ENCODE measurements at places on chromosomes 4 and X.

- no peak for DNase-seq
These were observed 210.6 kb downstream of the CCNG2 start for GRCh38 chr4:77367638-77368037.

- DNase-seq: no peak
These were observed 29.0 kb upstream of the UGT2B4 start for GRCh38 chr4:69524706-69525105.

DNA sequence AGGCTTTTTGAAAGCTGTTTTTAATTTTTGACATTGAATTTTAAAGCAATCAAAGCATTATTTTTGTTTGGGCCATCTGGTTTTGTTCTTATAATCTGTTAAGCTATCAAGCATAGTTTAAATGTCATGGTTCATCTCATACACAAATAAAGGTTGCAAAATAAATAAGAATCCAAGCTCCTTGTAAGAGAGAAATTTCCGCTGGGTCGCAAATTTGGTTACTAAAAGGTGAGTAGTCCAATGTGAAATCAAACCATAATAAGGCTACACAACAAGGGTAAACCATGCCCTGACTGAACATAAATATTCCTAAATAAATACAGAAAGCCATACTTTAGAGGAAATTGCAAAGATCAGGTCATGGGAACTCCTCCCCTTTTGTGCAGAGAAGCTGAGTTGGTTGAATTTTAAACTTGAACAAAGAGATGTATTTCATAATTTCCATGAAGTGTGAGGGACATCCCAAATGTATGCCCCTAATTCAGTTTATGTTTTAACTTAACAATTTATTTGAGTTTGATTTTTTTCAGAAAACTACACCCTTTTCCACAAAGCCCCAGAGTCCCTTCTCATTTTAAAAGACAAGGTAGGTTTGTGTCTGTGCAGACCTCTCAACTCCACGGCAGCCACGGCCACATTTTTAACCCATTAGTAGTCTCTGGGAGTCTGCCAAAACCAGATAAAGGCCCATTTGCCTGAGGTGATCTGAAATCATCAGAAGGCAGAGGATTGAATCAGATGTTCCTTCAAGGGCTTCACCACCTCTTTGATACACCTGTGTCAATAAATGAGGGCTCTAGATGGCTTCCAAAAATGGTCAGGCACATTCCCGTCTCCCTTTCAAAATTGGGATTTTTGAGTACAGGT lies 85.2 kb downstream of the PLAC1 start:
- no peak for DNase-seq

- DNase-seq: no peak
These were observed 41.8 kb downstream of the GPC4 start for GRCh38 chrX:133373386-133374079.

DNA sequence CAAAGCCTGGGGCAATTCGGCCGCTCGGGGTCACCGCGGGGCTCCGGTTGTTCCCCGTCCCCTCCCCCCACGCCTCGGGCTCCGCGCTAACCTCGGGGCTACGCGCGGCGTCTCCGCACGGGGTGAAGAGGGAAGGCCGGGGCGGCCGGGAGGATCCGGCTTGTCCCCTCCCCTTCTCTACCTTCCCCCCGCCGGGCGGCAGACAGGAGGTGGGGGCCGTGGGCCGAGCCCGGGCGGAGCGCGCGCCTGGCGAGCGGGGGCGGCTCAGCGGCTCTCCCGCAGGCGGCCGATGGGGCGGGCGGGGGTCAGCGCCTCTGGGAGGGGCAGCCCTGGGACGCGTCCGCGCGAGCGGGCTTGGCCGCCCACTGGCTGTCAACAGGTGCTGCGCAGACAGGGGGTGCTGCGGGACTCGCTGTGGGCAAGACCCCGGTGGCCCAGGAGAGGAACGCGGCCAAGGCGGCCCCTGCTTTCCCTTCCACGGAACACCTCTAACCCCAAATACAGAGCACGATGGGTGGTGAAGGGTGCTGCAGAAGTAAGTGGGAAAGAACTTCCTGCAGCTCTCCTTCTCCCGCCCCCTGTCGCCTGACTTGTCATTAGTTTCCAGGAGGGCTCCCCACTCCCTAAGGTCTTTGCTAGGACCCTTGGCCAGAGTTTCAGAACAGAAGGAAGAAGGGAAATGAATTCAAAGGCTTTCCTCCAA lies at the start of gene PDGFC:
PDGFC (minus strand) TSS at position 124 of the 703 bp plus-strand sequence. CDS start 896 bp downstream, outside the sequence.
- no peak for DNase-seq

GRCh38 chrX:104105330-104106262 lies 6.7 kb upstream of the ZCCHC18 start:
- no peak for DNase-seq

DNA sequence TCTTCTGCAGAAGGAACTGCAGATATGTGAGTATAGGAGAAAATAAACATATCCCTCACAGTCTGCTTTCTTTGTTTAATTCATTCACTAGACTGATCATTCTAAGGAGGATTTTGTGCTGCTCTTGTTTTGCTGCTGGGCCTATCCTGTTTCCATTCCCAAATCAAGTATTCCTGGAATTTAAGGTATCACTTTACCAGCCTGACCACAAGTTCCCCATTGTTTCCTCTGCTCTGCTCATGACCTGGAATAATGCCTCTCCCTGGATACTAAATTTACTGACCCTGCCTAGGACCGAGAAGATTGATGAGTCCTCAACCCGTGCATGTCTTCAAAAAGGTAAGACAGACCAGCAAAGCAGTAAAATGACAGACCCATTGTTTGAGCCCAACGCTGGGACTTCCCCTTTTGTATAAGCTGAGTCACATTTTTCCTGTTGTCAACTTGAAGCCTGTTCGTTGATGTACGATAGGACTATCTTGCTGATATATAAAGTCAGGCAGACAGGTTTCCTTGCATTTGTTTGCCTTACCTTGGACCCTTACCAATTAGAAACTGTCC lies 85.5 kb upstream of the TET2 start:
- no peak for DNase-seq

DNA sequence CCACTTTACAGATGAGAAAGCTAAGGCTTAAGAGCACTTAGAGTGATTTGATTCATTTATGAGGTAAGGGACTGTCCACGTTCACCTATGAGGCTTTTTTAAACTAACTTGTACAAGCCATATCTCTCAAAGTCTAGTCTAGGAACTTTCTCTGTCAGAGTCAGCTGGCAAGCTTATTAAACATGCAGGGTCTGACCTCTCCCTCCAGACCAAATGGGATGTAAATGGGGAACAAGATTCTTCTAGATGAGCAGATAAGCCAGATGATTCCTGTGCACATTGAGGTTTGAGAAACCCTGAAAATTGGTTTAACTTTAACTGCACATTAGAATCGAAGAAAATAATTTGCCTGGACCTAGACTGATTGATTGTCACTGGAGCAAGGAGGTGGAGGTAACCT lies 160.0 kb upstream of the SPRY1 start:
- no peak for DNase-seq

DNA sequence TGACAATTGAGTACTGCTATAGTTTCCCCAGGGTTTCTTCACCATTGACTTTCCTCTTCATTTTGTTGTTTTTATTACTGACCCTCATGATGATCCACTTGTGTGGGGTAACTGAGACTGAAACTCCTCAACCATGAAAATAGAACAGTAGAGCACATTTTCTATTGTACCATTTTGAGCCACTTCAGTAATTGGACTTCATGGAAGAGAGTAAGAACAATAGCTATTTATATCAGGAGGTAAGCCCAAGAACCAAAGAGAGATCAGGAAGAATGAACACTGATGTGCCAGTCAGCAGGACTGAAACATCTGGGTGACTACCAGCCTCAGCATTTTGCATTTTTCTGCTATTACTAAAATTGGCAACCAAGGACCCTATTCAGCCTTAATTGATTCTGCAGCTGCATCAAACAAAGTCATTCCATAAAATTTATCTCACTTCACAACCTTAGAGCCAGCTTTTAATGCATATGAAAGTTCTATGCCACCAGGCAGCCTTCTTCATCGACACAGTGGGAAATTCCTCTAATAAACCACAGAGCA lies 151.4 kb downstream of the BANK1 start:
- DNase-seq: no peak
